ENCODE measurements at places on chromosomes 4 and X.

- DNase-seq, result no peak
Measured at GRCh38 chrX:136291824-136292223, 8.9 kb upstream of the ADGRG4 start.

GRCh38 chr4:186167605-186168004, 23.8 kb upstream of the CYP4V2 start:
- DNase-seq, result no peak

GRCh38 chr4:148162519-148162918, 279.7 kb downstream of the NR3C2 start:
- no peak for DNase-seq

GRCh38 chrX:65528705-65529340, 5.8 kb downstream of the LAS1L start:
- peak; percentile 60 for DNase-seq

- DNase-seq, result peak; percentile 42
Measured at GRCh38 chrX:154136627-154137161, 7.3 kb upstream of the OPN1LW start.

GRCh38 chrX:102515975-102516941, at the start of gene TMSB15A:
TSS of gene TMSB15A (minus strand) at chrX:102516739.
- peak; percentile 3 for DNase-seq

GRCh38 chr4:41212616-41213203, 1.6 kb downstream of the APBB2 start:
- peak; percentile 70 for DNase-seq

GRCh38 chr4:101355246-101355645, 7.9 kb upstream of the PPP3CA start:
- no peak for DNase-seq

GRCh38 chr4:48141048-48141447, 7.0 kb upstream of the TXK start:
- DNase-seq, result peak; percentile 74

- no peak for DNase-seq
Measured at GRCh38 chr4:113636877-113637276, 124.7 kb downstream of the CAMK2D start.

- DNase-seq, result no peak
Measured at GRCh38 chr4:186149872-186150271, 41.5 kb upstream of the CYP4V2 start.

GRCh38 chrX:102129473-102129872, 4.0 kb downstream of the TCEAL2 start:
- no peak for DNase-seq

DNA sequence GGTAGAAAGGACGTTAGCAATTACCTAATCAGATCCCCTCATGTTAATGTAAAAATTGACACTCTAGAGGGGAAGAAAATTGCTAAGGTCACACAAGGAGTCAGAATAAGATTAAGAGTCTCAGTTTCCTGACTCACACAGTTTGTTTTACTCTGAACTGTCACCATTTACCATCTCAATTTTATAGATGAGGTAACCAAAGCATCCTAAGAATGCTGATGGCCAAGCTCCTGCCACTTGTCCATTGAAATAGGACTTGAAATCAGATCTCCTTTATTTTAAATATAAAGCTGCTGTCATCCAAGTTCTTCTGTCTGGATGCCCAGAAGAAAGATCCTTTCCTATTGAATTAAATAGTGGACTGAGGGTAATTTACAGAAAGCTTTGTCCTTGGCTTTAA, 114.8 kb upstream of the VAMP7 start:
- DNase-seq, result no peak

DNA sequence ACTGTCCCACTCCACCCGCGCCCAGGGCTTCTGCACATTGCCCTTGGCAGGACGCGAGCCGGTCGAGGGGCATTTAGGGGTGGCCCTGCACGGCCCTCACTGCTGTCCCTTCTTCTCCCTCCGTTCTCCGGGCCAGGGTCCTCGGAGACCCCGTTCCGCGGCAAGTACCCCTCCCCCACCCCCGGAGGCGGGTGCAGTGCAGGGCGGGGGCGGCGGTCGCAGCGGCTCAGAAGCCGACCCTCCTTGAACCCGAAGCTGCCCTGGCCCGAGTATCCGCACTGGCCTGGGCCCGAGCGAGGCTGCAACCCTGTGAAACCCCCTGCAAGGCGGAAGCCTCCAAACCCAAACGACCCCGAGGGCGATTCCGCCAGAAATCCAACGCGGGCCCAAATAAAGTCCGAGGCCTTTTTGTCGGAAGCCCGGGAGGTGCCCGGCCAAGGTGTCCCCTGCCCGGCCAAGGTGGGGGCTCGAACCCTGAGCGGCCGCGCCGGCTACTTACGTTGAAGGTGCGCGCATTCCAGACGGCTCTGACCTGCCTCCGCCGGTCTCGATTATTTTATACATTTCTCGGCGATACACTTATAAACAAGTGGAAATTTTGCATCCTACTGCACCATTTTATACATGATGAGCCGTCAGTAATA, 53.1 kb upstream of the TMEM33 start:
- no peak for DNase-seq

DNA sequence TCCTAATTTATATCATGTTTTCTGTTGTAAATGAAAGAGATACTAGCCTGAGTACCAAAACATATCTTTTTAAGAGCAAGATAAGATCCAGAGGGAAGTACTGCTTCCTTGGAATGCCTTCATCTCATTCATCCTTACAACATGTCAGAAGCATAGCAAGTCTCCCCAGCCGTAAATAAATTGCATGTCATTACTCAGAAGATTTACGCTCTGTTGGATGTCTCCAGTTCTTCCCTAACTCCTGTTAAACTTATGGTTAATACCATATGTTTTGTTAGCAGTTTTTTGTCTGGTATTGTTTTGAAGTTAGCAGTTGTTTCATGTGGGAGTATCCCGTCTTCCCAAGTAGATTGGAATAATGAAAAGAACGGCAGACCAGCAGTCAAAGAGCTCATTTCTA, 7.5 kb upstream of the GPC3 start:
- no peak for DNase-seq

DNA sequence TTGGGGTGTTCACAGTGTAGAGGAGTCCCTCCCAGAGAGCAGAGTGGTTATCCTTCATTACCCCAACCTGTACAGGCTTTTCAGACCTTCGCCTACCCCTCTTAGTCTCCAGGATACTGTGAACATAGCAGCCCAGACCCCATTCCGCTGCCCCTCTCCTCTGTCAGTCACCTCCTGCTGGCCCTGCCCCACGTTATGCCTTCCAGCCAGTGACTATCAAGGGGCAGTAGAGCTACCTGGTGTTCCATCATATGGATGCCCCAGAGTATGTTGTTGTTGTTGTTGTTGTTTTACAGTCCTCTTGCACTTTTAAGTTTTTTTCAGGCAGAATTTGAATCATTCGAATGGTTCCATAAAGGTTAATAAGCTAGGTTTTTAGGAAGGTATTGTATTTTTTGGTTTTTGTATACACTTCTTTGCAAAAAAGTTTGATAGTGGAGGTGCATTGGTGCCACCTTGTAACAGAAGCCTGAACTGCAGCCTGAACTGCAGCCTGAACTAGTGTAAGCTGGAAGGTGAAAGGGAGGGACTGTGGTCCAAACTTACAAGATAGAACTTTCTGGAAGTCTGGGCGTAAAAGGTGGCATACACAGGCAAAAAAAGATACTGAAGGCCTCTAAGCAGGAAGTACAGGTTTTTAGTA, 101.4 kb upstream of the RAB40AL start:
- DNase-seq, result peak; percentile 13

DNA sequence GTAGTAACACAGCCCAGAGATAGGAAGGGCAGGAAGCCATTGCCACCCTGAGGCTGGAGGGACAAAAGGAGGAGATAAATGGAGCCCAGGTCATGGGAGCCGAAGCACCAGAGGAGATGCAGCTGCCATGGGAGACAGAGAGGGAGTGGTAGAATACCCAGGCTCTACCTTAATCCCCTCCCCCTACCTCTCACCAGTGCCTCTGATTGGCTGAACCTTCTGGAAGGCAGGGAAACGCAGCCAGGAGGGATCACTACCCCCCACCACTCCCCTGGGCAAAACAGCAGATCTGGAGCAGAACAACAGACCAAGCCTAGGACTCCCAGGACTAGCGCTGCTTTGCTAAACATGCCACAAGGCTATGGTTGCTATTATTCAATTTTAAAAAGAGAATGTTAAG, 114.2 kb downstream of the ZNF827 start:
- no peak for DNase-seq

DNA sequence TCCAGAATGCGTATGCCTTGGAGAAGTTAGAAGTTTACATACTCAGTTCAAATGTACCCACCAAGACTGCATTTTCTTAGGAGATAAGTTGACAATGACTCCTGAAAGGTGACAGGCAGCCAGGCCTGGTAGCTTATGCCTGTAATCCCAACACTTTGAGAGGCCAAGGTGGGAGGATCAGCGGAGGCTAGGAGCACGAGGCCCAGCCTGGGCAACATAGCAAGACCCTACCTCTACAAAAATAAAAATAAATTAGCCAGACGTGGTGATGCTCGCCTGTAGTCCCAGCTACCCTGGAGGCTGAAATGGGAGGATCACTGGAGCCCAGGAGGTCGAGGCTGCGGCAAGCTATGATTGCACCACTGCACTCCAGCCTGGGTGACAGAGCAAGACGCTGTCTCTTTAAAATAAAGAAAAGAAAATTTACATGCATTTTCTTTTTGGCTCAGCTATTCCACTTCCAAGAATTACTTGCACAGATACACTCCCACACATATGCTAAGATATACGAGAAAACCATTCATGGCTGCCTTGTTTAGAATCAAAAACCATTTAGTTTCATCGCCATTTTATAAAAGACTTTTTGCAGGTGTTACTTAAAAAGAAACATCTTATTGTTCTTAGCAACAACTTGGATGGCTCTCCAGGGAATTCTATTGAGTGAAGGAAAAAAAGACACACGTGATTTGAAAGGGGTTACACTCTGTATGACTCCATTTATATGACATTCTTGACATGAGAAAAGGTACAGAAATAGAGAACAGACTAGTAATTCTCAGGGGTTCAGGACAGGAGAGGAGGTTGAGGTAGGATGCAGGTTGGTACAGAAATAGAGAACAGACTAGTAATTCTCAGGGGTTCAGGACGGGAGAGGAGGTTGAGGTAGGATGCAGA, 66.3 kb downstream of the DHRSX start:
- no peak for DNase-seq

GRCh38 chrX:69237236-69237635, 72.0 kb upstream of the PJA1 start:
- DNase-seq, result no peak

DNA sequence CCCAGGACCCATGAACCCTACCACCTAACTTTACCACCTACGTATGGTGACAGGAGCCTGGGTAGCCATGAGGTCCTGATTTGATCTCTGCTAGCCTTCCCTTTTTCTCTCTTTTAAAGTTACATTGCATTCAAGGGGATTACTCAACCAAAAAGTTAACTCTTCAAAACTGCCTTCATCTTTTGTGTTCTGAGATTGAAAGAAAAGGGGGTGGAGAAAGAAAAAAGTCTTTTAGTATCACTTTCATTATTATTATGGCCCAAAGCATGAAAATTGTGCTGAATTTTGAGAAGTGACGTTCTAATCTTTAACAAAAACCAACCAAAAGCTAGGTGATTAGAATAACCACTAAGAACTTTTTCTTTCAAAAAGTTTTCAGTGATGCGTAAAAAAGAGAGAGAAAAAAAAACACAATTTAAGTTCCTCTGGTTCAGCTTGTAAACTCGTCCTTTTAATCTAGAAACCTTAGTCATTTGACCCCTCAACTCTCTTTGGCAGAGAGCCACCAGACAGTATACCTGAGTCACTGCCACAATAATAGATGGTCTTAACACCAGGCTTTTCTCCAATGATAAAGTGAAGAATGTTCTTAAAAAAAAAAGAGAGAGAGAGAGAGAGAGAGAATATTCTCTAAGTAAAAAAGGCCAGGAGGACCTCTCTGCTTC, 347.4 kb upstream of the FGF13 start:
- DNase-seq, result no peak

DNA sequence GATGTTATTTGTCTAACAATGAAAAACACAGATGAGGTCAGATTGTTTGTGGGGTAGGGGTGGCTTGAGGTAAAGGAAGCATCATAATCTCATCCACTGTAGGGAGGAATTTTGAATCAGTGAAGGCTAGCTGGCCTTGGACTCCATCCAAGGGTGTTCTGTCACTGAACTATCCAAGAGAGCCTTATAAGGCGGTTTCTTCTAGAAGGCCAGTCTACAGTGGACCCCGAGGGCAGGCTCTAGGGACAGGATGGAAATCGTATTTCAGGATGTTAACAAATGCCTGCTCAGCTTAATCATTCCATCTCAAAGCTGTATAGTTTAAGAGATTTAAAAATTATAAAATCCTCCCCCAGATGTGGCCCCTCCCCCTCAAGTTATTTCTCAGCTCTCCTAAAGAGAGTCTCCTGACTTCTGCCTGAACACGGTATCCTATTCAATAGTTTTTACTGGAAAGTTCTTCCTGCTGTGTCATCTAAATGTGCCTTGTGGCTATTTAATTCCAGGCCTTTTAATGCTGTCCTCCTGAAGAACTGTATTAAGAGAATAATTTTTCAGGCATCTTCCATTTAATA, 8.0 kb downstream of the IGFBP7 start:
- no peak for DNase-seq

DNA sequence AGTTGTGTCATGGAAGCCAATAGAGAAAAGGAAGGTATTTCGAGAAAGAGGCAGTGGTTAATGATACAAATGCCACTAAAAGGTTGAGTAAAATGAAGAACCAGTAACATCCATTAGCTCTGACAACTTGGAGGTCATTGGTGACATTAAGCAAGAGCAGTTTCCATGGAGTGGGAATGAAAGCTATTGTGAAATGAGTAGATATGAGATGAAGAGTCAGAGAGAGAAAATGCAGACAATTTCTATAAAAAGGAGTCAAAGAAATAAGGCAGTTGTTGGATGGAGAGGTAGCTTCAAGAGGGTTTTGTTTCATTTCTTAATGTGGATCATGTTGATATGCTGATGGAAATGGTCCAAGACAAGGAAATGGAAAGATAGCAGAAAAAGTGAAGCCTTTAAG, 9.6 kb upstream of the AMTN start:
- DNase-seq, result no peak

DNA sequence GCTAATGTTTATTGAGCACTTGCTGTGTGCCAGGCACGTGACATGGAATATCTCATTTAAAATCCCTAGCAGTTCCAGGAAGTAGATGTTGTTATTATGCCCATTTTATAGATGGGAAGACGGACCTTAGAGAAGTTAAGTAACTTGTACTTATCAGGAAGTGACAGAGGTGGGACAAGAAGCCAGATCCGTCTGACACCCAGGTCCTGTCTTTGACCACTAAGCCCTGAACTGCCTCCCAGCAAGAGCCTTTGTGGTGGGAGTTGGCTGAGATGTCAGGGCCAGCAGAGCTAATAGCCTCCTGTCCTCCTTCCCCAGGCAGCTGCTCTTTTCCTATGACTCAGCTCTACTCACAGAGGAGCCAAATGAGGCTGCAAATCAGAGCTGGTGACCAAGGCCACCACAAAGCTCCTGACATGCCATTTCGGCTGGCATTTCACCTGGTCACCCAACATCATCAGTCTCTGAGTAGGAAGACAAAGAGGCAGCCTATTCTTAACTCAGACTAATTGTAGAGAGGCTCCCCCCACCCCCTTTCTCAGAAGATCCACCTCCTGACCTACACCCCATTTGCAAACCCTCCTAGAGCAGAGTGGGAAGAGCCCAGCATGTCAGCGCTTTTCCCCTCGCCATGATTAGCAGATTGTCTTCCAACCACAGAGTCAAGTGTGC, 175.1 kb upstream of the KIT start:
- DNase-seq, result no peak
